ENCODE measurements at places on chromosomes 11 and 22. TPM values are rescaled to one million over a fixed set of nuclear protein-coding genes. Genes with fewer than 3 reads are reported as not detected.

Gene UCP2
- 224 TPM for total RNA-seq

Gene HBE1
- 2.7 TPM for total RNA-seq

Gene MUC6
- total RNA-seq = 0.19 TPM

Gene SCGB1A1
- total RNA-seq = not detected

Gene DRD4
- total RNA-seq = not detected

Gene MUC15
- 0.15 TPM for total RNA-seq

Gene RAG2
- total RNA-seq = not detected

Gene CEP57
- total RNA-seq = 52.3 TPM

Gene MCHR1
- not detected for total RNA-seq

Gene GLB1L3
- 1.3 TPM for total RNA-seq

Gene OR52A1
- total RNA-seq = not detected

Gene NPTXR
- 0.37 TPM for total RNA-seq

Gene OR4C13
- not detected for total RNA-seq

Gene OR6A2
- total RNA-seq = not detected

Gene SPCS2
- 143 TPM for total RNA-seq
